T-helper 2 cell treated with Interferon-gamma antibody and Interleukin-4, amounts not matched to agents 5 μg/mL and 100 μg/mL, for 36 hours (primary cell): ENCODE measurements at places on chromosomes 2 and 18.

GRCh38 chr2:167581961-167582574, 665.3 kb downstream of the STK39 start:
- no peaks in the 10 kb centered on the region for H3K27me3 ChIP-seq
- no peak overlapping the region for H3K4me3 ChIP-seq
- H3K36me3 ChIP-seq: no peaks in the 10 kb centered on the region
- no peaks in the 10 kb centered on the region for H3K4me1 ChIP-seq
- no peak overlapping the region for H3K27ac ChIP-seq
- no peak for DNase-seq

DNA sequence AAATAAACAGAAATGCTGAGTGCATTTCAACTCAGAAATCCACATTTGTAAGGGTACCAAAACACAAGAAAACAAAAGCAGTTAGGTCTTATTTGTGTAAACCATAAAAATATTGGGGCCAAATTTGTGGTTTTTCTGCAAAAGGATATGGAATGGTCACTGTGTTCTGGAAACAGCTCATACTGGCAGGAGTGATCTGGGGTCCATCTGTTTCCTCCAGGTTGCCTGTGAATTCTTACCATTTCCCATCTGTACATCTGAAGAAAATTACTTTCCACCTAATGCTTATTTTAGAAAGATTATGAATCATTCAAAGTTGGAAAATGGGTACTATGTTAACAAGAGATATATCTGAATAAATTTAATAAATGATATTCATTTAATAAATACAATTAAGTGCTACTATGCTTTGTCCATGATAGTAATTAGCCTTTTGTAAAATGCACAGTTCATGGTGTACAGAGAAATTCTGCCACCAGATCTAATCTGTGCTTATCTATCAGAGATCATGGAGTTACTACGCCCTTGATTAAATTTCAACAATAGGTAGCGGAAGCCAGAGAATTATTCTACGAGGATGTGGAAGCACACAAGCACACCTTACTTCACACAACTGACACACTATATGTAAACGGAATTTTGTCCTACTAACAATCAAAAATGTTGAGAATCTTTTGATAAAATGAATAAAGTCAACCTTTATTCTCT, 10.9 kb downstream of the ALS2 start:
- DNase-seq: no peak
- peaks cover 4% of the 10 kb centered on the region for H3K36me3 ChIP-seq
- H3K27ac ChIP-seq: no peak overlapping the region
- H3K4me3 ChIP-seq: no peak overlapping the region

DNA sequence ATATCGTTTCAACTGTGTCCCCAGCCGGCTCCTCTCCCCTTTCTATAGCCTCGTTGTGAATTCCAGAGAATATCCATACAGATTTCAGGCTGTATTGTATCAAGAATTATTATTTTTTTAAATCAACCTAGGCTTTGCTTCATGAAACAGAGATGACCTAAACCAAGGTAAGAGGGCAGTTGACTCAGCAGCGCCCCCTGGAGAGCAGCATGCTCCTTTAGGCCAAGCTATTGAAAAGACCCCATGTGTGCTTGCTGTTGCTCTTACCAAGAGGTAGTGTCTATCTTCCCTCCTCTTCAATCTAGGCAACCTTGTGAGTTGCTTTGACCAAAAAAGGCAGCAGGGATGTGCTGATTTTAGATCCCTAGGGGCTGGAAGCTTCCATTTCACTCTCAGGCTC, 426.7 kb upstream of the SMIM21 start:
- H3K4me1 ChIP-seq: no peaks in the 10 kb centered on the region
- DNase-seq: no peak
- no peaks in the 10 kb centered on the region for H3K36me3 ChIP-seq
- H3K4me3 ChIP-seq: no peak overlapping the region

- no peaks in the 10 kb centered on the region for H3K27me3 ChIP-seq
- no peaks in the 10 kb centered on the region for H3K36me3 ChIP-seq
- no peak overlapping the region for H3K27ac ChIP-seq
- DNase-seq: no peak
- H3K4me1 ChIP-seq: no peaks in the 10 kb centered on the region
- no peak overlapping the region for H3K4me3 ChIP-seq
Measured at GRCh38 chr2:150134223-150134857, 353.1 kb downstream of the RND3 start.

DNA sequence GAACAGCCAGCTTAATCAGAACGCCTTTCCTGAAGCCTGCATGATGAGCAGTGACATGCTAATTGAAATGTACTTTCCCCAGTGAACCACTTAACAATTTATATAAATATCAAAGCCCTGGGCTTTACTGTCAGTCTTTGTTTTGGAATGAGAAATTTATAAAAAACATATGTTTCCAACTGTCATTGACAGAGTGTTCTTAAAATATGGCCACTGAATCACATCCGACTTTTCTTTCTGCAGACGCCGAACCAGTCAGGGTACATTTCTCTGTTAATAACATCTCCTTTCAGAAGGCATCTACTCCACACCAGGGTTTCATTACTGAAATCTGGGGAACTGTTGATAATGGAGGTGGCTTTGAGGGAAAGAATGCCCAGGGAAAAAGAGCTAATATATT, 343.7 kb downstream of the INSIG2 start:
- no peak overlapping the region for H3K4me3 ChIP-seq
- no peaks in the 10 kb centered on the region for H3K36me3 ChIP-seq

DNA sequence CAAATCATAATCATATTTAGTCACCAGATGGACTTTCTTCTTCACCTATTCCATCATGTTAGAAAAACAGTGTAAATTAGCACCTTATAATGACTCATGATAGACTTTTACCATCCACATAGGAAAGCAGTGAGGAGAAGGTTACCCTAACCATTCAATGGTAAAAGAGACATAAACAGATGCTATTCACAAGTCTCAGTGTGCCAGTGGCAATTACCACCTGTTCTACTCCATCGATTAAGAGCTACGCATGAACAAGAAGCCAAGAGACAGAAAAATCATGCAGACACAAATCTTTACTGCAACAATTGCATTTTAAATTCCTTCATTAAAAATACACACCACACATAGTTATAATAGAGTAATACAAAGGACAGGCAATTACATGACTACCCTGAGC, 106.7 kb upstream of the CHAC2 start:
- H3K4me3 ChIP-seq: no peak overlapping the region
- no peak for DNase-seq
- H3K27ac ChIP-seq: no peak overlapping the region
- H3K36me3 ChIP-seq: no peaks in the 10 kb centered on the region
- H3K27me3 ChIP-seq: no peaks in the 10 kb centered on the region

DNA sequence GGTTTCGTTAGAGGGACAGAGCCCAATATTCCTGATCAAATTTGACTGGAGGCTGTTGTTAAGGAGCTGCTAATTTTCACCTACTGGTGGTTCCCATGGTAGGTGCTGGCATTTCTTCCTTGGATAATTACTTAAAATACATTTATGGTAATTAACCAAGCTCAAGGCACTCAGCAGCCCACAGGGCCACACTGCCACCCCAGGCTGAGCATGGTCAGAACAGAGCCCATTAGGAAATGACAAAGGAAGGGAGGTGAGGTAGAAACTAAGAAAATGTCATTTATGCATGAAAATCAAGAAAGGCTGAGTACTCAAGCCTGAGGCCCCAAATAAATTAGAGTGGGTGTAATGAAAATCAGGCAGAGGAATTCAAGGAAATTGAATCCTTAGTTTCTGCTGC, 510.2 kb upstream of the GYPC start:
- no peak overlapping the region for H3K4me3 ChIP-seq
- H3K27me3 ChIP-seq: no peaks in the 10 kb centered on the region
- H3K4me1 ChIP-seq: no peaks in the 10 kb centered on the region
- no peak overlapping the region for H3K27ac ChIP-seq
- DNase-seq: no peak
- H3K36me3 ChIP-seq: no peaks in the 10 kb centered on the region

DNA sequence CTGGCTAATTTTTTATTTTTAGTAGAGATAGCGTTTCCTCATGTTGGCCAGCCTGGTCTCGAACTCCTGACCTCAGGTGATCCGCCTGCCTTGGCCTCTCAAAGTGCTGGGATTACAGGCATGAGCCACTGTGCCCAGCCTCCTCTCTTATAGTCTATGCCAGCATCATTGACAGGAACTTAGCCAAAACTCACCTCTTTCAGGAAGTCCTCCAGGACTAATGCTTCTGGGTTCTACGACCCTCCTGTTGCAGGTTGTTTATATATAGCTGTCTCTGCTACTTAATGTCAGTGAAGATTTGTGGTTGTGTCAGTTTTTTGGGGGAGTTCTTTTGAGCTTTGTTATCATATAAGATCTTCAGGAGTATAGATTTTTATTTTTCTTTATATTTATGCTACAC, 112.1 kb upstream of the CDC42EP3 start:
- H3K4me1 ChIP-seq: no peaks in the 10 kb centered on the region
- H3K36me3 ChIP-seq: no peaks in the 10 kb centered on the region
- H3K27me3 ChIP-seq: peaks cover 1% of the 10 kb centered on the region
- H3K4me3 ChIP-seq: no peak overlapping the region
- H3K27ac ChIP-seq: no peak overlapping the region

DNA sequence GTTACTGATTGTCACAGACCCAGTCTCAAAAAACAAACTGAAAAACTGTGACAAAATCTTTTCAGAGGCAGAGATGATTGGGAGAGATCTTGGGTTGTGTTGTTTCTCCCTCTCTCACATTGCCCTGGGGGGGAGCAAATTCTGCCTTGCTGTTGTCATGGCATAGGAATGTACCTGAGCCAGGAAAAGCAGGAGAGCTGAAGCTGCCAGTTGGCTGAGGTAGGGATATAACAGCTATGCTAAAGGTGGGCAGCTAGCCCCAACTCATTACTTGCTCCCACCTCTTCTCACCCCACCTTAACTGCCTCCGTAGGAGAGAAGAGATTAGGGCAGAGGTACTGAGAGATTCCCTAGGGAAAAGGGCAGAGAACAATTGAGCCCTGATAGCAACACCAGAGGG, 299.3 kb downstream of the OSR1 start:
- H3K27me3 ChIP-seq: no peaks in the 10 kb centered on the region
- H3K4me3 ChIP-seq: no peak overlapping the region
- no peak overlapping the region for H3K27ac ChIP-seq
- DNase-seq: no peak
- no peaks in the 10 kb centered on the region for H3K4me1 ChIP-seq
- no peaks in the 10 kb centered on the region for H3K36me3 ChIP-seq

DNA sequence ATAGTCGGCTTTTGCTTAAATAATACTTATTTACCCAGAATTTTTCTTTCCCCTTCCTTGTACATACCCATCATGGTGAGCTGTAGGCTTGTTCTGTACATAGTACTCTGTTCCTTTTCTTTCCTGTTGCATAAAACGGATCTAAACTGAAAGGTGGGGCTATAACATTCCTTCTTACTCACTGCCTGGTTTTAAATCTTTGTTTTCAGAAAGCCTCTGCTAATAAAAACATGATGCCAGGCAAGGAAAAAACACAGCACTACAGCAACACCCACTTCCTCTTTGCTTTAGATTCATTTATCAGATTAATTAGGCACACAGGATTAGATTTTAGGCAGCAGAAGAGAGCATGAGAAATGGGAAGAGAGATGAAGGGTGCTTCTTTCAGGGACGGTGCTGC, 19.6 kb upstream of the STON1 start:
- H3K4me3 ChIP-seq: peak overlapping the region; percentile 6
- H3K27me3 ChIP-seq: no peaks in the 10 kb centered on the region
- peak overlapping the region; percentile 12 for H3K27ac ChIP-seq
- no peak for DNase-seq

GRCh38 chr2:64943387-64944150, 45.6 kb upstream of the SLC1A4 start:
- H3K4me3 ChIP-seq: no peak overlapping the region
- peaks cover 75% of the 10 kb centered on the region for H3K4me1 ChIP-seq
- H3K27ac ChIP-seq: no peak overlapping the region
- H3K36me3 ChIP-seq: peaks cover 9% of the 10 kb centered on the region
- DNase-seq: no peak

GRCh38 chr2:77155511-77155910, 366.7 kb downstream of the LRRTM4 start:
- H3K4me3 ChIP-seq: no peak overlapping the region
- H3K36me3 ChIP-seq: no peaks in the 10 kb centered on the region
- no peaks in the 10 kb centered on the region for H3K4me1 ChIP-seq
- no peaks in the 10 kb centered on the region for H3K27me3 ChIP-seq

GRCh38 chr18:65468881-65469280, 281.9 kb upstream of the CDH7 start:
- no peak overlapping the region for H3K27ac ChIP-seq
- H3K27me3 ChIP-seq: no peaks in the 10 kb centered on the region
- H3K4me3 ChIP-seq: no peak overlapping the region
- H3K36me3 ChIP-seq: no peaks in the 10 kb centered on the region
- H3K4me1 ChIP-seq: no peaks in the 10 kb centered on the region

DNA sequence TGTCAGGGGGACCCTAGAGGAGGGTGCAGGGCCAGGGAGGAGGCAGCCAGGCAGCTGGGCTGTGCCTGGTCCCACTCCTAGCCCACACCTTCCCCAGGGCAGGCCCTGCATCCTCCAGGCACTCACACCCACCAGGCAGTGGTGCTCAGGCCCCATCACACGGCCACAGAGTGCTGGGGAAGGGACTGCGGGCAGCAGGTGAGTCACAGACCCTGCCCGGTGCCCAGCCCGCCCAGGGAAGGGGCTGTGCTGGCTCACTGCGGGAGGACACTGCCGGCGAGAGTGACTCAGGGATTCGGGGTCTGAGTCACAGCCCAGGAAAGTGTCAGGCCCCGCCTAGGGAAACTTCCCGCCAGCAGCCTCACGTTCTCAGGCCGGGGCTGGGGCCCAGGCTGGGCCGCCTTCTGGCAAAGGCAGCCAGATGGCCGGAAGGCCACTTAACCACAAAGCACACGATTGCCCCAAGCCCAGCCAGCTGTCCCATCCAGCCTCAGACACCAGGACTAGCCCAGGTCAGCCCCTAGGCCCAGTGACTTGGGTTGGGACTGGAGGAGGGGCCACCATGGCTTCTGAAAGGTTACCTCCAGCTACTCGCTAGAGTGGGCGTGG, 42.2 kb downstream of the BIN1 start:
- H3K36me3 ChIP-seq: peaks cover 28% of the 10 kb centered on the region
- H3K27me3 ChIP-seq: no peaks in the 10 kb centered on the region
- DNase-seq: peak; percentile 91
- H3K27ac ChIP-seq: peak overlapping the region; percentile 67

DNA sequence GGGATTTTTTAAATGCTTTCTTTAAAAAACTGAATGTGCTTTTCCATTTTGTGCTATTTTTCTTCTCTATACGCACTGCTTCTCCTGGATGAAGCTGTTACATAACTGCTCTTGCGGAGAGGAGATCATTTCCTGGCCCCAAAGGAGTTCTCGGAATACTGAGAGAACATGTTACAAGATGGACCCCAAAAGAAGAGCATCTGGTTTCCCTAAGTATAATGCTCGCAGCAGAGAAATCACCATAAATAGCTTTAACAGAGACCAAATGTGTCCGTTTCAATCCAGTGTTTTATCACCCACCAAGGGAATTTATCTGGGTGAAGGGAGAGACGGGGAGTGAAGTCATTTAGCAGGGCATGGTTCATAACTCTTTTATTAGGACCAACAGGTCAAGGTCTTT, 80.1 kb downstream of the RBM43 start:
- H3K27ac ChIP-seq: no peak overlapping the region
- DNase-seq: no peak
- no peaks in the 10 kb centered on the region for H3K4me1 ChIP-seq
- no peaks in the 10 kb centered on the region for H3K27me3 ChIP-seq

- H3K4me3 ChIP-seq: peak overlapping the region; percentile 45
- H3K4me1 ChIP-seq: peaks cover 41% of the 10 kb centered on the region
- no peaks in the 10 kb centered on the region for H3K27me3 ChIP-seq
Measured at GRCh38 chr2:46945671-46946070, 30.1 kb upstream of the MCFD2 start.
